ENCODE measurements at places on chromosomes 13 and 19.

- DNase-seq = peak; percentile 80
Measured at GRCh38 chr13:74661851-74662250, 527.6 kb upstream of the KLF12 start.

- no peak for DNase-seq
Measured at GRCh38 chr13:66400292-66400691, 829.8 kb downstream of the PCDH9 start.

GRCh38 chr19:34499155-34499834 is 17.7 kb downstream of the WTIP start:
- no peak for DNase-seq

DNA sequence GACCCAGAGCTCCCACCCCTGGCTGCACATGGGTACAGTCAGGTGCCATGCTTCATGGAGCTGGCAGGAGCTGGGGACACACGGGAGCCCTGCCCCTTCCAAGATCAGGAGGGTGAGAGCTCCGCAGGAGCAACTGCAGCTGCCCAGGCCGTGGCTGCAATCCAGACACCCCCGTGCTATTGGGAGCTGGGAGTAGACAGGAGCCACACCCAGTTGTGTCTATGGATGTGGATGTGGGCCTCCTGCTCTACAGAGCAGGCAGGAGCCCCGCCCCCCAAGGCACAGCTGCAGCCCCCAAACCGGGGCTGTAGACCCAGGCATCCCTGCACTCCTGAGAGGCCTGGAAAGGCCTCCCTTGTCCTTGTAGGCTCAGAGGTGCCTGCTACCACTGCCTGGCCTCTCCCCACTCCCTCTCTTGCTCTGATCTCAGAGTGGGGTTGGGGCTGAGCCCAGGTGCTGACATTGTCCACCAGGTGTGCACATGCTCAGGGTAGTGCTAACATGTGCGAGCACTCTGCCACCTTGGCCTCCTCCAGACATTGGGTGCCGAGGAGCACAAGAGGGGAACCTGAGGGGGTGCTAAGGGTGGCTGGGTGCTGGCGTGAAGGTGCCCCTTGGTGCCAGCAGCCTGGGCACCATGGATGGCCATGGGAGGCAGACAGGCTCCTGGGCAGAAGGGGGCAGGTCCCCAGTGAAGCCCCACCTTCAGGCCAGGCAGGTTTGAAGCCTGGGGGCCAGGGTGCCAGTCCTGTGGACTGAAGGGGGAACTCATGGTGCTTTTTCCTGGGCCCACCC is 8.0 kb upstream of the BAX start:
- DNase-seq = no peak

GRCh38 chr19:56942756-56943155 is 102.2 kb upstream of the PEG3 start:
- peak; percentile 14 for DNase-seq

DNA sequence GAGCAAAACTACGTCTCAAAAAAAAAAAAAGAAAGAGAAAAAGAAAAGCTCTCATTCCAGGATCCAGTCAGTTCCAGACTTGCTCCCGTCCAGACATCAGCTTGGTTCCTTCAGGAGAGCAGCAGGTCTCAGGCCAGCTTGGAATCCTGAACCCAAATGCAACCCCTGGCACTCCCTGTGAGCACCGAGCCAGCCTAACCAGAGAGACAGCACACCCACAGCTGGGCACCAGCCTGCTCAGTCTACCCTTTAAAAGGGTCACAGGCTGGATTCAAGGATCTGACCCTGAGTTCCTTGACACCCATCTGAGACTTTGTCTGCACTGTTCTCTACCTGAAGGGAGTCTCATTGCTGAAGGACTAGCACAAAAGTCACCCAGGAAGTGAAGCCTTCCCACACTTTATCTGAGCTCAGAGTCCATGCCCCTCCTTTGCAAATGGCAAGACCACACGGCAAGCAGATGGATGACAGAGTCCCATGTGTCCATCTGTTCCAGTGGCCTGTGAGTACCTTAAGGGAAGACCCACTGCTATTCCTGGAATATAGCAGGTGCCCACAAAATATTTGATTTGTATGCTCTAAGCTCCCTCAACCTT is 1.4 kb downstream of the PEPD start:
- DNase-seq = no peak

- DNase-seq = no peak
Measured at GRCh38 chr19:5907241-5907640, 2.6 kb downstream of the VMAC start.

- DNase-seq = no peak
Measured at GRCh38 chr19:1435378-1435989, 2.7 kb upstream of the RPS15 start.

DNA sequence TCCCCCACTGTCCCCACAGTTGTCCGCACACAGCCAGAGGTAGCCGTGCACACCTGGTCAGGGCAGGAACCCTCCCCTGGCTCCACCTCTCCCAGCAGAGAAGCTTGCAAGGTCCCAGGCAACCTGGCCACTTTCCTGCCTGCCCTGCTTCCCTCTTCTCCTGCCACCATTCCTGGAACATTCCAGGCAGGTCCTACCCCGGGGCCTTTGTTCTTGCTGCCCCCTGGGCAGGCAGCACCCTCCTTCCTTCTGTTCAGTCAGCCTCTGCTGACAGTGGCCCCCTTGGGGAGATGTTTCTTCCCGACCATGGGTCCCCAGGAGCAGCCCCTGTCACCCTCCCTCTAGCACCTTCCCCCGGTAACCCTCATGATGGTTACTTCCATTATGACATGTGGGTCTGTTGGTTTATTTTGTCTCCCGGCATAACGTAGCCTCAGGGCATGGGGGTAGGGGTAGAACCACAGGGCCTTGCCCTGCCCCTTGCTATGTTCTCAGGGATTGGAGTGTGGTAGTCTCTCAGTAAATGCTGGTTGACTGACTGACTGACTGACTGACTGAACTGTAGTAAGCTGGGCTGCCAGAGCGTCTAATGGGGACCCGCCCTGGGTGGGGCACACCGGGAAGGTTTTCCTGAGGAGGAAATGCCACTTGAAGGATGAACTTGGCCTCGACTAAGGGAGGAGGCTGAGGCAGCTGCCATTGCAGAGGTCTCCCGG is 10.8 kb downstream of the PAK4 start:
- no peak for DNase-seq

DNA sequence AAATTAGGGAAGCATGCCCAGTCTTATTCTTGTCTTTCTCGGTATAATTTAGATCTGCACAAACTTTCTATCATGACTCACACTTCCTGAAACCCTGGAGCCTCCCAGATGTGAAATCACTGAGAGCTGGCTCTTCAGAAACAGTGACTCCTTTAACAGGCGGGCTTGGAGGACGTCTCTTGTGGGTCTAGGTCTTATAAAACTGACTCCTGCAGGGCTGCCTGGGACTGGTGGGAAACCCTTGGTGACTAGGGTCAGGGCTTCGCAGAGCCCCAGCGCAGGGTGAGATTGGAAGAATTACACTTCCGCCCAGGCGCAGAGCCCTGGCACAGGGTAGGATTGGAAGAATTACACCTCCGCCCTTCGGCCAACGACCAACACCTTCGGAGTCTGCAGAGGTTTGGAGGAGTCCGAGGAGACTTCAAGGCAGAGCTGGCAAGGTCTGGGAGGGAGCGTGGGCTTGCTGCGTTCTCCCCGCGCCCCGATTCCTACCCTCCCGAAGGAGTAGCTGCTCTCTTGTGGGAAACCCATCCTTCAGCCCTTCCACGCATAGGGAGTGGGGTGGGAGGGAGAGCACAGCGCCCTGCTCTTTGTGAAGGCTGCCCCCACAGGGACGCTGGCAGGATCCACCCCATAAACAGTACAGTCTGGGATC is 43.4 kb upstream of the MAP3K10 start:
- peak; percentile 67 for DNase-seq

DNA sequence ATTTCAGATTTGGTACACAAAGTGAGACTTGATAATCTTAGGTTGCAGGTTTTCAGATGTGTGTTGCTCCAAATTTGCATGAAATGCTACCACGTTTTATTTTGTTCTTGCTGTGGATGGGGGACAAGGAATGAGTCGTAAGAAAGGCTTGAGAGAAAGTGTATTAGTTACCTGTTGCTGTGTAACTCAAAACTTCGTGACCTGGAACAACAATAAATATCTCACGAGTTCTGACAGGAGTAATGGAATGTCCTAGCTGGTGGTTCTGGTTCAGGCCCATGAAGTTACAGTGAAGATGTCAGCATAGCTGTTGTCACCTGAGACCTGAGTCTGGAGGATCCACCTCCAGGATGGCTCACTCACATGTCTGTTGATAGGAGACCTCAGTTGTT is 1.2 kb downstream of the ZNF8 start:
- no peak for DNase-seq
